ENCODE measurements at places on chromosomes 2 and 18. TPM values are rescaled to one million over a fixed set of nuclear protein-coding genes. Genes with fewer than 3 reads are reported as not detected.

The LYG1 gene
- not detected for total RNA-seq

The DOCK10 gene
- 3.8 TPM for total RNA-seq

The ST6GAL2 gene
- 4.7 TPM for total RNA-seq

The SERPINB11 gene
- not detected for total RNA-seq

Measured in cardiac ventricle fibroblast (primary cell).